GM04503 (cell line): ENCODE measurements at places on chromosomes 5 and 9.

- peak; percentile 25 for DNase-seq
Observed at GRCh38 chr5:155983954-155984353, 343.0 kb upstream of the SGCD start.

- DNase-seq, result no peak
Observed at GRCh38 chr5:24208686-24209106, 436.1 kb downstream of the CDH10 start.

DNA sequence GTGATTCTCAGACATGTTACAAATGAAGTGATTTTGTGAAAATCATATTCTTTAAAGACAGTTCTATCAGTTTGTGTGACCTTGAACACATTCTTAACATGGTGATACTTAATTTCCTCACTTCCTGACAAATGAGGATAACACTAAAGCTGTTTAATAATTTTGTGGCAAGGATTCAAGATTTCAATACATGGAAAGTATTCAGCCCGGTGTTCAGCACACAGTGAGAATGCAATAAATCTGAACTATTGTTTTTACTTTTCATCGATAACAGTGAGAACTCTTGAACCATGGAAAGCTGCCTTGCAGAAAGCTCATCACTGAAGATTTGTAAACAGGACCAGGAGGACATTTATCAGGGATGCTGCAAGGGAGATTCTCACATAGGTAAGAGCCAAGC lies 57.1 kb upstream of the C5orf46 start:
- no peak for DNase-seq

GRCh38 chr5:72722792-72723452 lies 93.5 kb upstream of the TNPO1 start:
- DNase-seq, result no peak

- no peak for DNase-seq
Observed at GRCh38 chr9:34503406-34503805, 19.4 kb downstream of the ENHO start.

- no peak for DNase-seq
Observed at GRCh38 chr5:134111741-134112647, 2.5 kb upstream of the TCF7 start.

DNA sequence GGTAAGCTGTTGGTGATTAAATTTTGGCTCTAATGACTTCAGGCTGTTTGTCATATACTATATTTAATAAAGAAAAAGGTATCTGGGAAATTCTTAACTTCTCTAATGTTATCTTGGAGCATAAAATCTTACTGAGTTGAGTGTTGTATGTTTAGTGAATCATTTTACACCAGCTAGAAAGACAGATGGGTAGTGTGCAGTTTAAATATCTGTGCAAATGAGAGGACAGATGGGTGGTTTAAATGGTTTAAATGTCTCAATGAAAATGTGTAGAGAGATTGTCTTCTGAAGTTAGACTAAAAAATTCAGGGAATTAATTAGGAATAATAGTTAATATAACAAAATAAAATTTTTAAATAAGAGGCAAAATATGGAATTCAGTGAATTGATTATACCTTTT lies 114.5 kb downstream of the FER start:
- DNase-seq, result no peak

DNA sequence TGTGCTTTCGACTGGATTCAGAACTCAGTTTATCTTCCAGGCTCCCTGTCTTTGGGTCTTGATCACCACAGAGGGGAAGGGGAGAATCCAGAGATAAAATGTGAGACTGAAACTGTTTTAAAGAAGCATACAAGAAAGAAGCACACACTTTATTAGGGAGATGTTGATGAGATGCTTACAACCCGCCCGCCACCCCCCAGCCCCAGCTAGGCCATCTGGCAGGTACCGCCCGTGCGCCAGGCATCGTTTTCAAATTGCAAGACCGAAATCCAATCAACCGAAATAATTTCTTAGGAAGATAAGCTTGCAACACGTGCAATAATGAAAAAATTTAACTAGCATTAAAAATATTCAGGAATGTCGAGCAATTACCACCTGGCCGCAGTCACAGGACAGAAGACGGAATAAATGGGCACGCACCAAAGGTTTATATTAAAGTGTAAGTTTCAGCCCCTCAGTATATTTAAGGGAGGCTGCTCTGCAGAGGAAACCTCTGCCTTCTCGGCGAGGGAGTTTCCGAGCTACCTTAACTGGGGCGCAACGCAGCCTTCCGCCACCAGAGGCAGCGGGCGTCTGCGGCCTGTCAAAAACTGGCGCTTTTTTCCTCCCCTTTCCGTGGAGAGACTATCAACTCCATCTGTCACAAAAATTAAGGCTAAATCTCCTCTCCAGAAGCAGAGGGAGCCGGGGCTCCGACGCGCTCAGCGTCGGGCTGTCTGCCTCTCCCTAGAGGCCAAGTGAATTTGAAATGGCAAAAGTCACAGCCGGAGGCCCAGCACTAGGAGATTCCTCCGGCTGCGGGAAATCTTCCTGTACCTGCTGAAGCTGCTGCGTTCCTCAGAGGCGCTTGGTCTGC lies 996 bp upstream of the GAS1 start:
- DNase-seq, result no peak

GRCh38 chr9:111828193-111828592 lies 33.5 kb upstream of the SHOC1 start:
- DNase-seq, result no peak

DNA sequence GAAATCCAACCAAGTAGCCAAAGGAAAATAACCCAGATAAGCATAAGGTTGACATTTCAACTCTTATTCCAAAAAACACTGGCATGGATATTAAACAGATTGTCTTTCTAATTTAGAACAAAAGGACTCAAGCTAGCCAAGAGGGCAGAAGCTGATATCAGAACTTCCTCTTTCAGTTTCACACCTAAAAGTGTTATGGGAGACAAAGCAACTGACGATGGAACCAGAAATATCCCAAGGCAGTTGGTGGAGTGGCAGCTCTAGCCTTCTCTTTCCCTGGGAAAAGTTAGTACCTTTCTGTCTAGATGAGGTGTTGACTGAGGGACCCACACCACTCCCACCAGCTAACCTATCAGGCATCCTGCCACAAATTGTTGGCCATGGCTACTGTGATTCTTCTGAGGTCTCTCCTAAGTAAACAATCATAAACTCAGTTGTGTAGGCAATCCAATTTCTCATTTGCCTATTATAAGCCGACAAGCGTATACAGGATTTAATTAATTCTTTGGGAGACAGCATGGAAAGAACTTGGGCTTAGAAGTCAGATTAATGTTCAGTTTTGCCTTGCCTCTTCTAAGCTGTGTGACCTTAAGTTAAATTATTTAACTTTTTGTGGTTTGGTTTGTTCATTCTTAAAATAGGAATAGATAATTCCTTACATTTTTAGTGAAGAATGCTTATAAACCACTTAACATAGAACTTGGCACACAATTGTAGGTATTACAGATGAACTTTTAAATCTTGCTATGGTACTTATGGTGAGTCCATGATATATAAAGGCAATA lies 110.9 kb upstream of the ADAMTSL1 start:
- DNase-seq, result peak; percentile 51

- no peak for DNase-seq
Observed at GRCh38 chr5:1745796-1746370, 53.8 kb downstream of the MRPL36 start.

DNA sequence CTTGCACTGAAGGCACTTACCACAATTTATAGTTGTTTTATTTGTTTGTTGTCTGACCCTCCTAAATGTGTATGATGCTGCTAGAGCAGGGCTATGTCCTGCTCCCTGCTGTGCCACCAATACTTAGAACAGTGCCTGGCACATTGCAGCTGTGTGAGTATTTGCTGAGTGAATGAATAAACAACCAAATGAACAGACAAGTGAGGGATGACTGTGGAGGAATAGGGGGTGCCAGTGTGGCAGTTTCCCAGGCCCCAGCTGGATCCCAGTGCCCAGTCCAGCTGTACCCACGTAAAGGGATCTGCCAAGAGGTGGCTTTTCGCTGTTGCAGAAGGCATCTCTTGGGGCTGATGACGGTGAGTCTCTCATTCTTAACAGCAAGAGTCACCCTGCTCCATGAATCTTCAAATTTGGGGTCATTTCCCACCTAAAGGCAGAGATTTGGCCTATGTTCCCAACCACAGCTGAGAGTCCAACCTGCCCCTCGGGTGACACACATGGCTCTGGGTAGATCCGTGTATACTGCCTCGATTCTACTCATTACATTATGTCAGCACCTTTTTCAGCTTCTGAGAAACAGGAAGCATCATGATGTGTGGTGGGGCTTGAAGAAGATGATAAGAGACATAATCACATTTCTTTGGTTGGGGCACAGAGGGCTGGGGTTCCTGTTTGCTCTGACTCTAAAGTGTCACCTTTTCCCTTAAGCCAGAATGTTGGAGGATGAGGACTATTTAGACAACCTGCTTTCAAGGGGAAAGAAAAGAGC lies 14.3 kb downstream of the IL5 start:
- DNase-seq, result no peak

DNA sequence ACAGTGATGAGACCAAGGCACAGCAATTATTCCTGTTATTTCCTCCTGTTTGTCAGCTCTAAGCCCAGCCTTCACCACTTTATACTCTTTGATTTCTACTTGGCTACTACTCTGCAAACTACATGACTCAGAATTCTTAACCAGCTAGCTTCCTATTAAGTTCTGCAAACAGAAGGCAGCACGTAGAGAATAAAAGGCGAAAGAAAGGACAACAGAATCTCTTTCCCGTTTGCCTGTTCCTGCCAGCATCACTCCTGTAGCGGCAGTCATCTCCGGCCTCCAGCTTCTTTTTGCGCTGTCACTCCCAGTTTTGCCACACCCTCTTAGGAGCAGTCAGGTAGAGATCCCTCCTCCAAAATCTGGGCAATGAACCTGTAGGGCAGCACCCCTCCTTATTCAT lies 29.9 kb downstream of the DPYSL3 start:
- DNase-seq, result peak; percentile 38

- DNase-seq, result peak; percentile 34
Observed at GRCh38 chr5:143955141-143955540, 143.2 kb downstream of the HMHB1 start.

DNA sequence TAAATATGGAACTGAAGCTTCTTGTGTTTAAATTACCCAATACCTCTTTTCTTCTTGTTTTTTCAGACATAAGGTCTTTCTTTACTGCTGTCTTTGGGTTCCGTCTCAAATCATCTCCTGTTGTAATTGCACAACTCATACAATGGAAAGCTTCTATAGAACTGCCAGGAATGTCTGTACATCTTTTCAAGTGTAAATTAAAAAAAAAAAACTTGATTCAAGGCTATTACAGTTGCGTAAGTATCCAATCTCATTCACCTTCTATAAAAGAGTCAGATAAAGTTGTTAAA lies 243.5 kb downstream of the ICE1 start:
- DNase-seq, result no peak

GRCh38 chr5:59151162-59151889 lies 568.5 kb downstream of the RAB3C start:
- no peak for DNase-seq

- DNase-seq, result no peak
Observed at GRCh38 chr5:178277346-178277745, 44.7 kb upstream of the PHYKPL start.

DNA sequence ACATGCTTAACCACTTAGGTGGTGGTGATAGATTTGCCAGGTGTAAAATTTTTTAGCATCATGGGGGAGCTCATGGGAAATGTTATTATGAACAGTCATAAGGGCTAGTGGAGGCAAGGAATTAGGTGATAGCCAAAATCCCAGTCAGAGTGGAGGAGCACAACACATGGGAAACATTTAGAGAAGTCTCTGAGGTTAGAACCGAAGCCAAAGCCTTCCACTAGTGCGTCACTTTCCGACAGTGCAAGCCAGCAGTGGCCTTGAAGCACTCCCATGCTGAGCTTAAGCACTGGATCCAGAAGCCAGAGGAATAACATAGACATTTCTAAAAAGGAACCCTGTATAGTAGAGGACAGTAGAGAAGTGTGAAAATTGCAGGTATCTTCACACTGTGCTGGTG lies 101.5 kb upstream of the SNX2 start:
- DNase-seq, result peak; percentile 37

GRCh38 chr9:27749838-27750237 lies 176.6 kb upstream of the C9orf72 start:
- no peak for DNase-seq

- DNase-seq, result no peak
Observed at GRCh38 chr5:139863855-139864558, 68.4 kb downstream of the PSD2 start.

DNA sequence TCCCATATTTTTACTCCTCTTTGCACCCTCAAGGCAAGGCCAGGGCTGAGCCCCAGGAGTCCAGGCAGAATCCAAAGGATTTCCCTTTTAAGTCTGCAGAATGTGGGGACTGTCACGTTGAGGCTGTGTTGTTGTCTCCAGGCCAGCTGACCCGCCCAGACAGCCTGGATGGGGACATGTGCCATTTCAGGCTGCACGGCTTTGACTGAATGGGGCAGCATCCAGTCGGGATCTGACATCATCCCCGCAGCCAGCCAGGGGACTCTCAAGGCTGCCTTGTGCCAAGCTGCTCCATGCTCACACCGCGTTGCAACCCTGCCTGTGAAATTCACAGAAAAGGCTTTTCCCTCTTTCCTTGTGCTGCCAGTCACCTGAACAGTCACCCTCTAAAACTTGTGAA lies 2.2 kb upstream of the ZNF366 start:
- DNase-seq, result no peak

DNA sequence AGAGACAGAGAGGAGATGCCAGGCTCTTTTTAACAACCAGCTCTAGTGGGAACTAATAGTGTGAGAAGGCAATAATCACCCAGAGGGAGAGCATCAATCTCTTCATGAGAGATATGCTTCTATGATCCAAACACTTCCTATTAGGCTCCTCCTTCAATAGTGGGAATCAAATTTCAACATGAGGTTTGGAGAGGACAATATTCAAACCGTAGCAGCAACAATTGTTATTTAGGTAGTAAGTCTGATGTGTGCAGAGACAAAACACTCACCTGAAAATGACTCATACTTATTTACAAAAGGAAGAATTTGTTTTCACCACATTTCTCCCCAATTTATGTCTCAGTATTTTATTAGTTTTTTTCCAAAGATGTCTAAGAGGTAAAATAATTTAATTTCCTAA lies 144.3 kb downstream of the ST8SIA4 start:
- no peak for DNase-seq

DNA sequence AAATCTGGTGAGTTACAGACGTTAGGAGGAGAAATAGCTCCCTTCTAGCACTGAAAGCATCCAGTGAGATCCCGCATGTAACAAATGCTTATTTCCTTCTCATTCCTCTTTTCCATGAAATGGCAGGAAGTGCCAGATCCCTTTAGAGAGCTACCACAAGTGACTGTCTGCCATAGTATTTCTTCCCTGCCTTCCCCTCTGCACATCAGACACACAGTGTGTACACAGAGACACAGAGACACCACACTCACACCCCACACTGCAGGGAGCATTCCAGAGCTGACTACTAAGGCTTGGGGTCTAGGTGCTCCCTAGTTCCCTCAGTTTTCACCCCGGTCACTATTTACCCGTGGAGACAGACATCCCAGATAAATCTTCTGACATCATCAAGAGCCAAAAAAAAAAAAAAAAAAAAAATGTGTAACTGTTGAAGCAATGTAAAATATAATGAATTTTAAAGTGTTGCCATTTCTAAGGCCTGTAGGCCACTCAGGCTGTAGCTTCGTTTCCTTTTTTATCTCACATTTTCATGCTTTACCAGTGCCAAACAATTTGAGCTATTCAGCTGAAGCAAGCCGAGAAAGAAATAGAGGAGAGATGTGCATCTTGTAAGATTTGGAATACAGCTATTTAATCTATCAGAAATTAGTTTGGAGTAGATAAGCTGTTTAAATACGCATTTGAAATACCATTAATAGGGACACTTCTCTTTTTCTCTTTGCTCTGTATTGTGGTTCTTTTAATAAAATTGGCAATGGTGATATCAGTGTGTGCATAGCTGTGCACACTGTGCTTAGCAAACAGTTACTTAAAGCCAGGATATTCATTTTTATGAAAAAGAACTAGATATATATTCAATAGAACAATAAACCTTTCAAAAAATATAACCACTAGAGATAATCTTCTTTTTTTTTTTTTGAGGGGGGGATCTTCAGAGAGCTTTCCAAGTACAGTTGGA lies 405.5 kb downstream of the PDE4D start:
- DNase-seq, result no peak
